ENCODE measurements at places on chromosomes 11 and 22.
A peak's percentile ranks its signal among the peaks of the same experiment; 100 is the strongest.

GRCh38 chr22:30697975-30698374 lies 3.3 kb downstream of the OSBP2 start:
- no peak for DNase-seq

DNA sequence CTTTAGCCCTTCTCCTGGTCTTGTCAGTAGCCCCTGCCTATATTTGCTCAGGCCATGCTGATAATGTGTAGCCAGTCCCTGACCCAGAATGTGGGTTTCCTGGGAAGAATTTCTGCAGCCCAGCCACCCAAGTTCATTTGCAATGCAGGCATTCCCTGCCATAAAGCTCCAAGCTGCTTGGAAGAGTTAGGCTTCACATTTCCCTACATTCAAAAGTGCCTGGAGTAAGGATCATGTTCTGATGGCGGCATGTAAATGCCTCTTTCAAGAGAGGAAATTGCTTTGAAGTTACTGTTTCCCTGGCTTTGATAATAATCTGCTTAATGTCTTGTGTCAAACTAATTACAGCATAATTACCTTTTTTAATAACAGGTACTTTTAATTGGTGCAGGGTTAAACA lies 266.1 kb downstream of the MIAT start:
- DNase-seq: no peak

DNA sequence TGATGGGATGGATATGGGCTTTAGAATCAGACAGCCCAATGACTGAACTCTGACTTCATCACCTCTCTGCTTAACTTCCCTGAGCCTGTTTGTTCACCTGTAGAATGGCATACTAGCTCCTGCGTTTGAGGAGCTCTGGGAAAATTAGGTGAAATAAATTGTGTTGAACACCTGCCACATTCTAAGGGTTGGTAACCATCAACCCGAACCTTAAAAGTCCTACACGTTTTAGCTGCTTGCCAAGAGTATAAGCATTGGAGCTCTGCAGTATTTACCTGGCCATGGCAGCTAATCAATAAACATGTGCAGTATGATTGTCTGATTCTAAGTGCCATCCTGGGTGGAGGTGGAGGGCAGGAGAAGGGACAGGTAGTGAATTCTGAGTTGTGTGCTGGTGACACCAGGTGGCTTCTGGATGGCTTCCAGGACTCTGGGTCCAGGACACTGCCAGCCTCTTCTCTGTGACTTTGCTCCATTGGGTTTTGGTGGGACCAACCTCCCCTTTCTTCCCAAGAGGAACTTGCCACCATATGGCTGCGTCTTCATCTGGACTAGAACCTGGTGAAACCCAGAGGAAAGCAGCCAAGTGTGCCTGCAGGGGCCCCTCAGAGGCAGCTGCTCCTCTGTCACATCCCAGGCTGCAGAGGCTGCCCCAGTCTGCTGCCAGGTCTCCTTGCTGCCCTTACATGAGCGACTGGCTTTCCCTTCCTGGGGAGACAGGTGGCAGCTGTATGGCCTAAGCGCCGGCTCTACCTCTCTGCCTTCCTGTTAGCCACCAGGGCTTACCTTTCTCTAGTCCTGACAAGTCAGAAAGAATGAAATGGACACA lies 85.6 kb downstream of the CACNG2 start:
- no peak for DNase-seq

DNA sequence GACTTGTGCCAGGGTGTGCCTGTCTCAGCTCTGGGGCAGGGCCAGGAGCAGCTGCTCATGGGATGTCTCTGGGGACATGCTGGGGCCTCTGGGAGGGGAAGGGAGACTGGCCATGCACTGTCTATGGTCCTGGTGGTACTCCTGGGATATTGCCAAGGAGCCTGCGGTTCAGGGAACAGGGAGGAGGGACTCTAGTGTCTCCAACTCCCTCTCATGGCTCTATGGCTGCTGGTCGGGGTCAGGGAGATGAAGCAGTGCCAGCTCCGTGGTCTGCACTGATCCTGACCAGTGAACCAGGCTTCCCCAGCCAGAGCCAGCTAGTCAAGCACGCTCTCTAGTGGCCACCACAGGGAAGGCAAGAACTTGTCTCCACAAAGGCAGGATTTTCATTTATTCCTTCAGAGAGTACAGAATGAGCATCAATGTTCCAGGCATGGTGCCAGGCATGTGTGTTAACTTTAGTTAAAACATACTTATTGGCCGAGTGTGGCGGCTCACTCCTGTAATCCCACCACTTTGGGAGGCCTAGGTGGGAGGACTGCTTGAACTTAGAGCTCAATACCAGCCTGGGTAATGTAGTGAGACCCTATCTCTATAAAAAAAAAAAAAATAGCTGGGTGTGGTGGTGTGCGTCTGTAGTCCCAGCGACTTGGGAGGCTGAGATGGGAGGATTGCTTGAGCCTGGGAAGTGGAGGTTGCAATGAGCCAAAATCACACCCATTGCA lies 2.5 kb upstream of the BEST1 start:
- peak; percentile 78 for DNase-seq

GRCh38 chr11:134024420-134025081 lies 44.3 kb upstream of the JAM3 start:
- DNase-seq: peak; percentile 76

GRCh38 chr22:49827271-49827852 lies 311 bp downstream of the BRD1 start:
- no peak for DNase-seq

GRCh38 chr11:1810761-1811160 lies 24.0 kb upstream of the SYT8 start:
- DNase-seq: no peak

DNA sequence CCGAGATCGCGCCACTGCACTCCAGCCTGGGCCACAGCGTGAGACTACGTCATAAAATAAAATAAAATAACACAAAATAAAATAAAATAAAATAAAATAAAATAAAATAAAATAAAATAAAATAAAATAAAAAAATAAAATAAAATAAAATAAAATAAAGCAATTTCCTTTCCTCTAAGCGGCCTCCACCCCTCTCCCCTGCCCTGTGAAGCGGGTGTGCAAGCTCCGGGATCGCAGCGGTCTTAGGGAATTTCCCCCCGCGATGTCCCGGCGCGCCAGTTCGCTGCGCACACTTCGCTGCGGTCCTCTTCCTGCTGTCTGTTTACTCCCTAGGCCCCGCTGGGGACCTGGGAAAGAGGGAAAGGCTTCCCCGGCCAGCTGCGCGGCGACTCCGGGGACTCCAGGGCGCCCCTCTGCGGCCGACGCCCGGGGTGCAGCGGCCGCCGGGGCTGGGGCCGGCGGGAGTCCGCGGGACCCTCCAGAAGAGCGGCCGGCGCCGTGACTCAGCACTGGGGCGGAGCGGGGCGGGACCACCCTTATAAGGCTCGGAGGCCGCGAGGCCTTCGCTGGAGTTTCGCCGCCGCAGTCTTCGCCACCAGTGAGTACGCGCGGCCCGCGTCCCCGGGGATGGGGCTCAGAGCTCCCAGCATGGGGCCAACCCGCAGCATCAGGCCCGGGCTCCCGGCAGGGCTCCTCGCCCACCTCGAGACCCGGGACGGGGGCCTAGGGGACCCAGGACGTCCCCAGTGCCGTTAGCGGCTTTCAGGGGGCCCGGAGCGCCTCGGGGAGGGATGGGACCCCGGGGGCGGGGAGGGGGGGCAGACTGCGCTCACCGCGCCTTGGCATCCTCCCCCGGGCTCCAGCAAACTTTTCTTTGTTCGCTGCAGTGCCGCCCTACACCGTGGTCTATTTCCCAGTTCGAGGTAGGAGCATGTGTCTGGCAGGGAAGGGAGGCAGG lies at the start of gene GSTP1:
Gene GSTP1 (plus strand): TSS at position 566 of the 958 bp plus-strand sequence. CDS start 32 bp downstream, at position 598.
- DNase-seq: peak; percentile 91

- no peak for DNase-seq
Observed at GRCh38 chr11:14789879-14790484, 102.0 kb downstream of the CYP2R1 start.

DNA sequence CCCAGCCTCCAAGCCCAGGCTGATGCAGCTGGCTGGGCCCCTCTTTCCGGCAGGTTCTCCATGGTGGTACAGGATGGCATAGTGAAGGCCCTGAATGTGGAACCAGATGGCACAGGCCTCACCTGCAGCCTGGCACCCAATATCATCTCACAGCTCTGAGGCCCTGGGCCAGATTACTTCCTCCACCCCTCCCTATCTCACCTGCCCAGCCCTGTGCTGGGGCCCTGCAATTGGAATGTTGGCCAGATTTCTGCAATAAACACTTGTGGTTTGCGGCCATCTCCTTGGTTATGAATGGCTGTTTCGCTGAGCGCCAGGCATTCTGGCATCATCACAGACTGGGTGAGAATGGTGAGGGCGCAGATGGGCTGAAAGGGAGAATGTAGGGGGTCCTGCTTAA lies 3.6 kb downstream of the PRDX5 start:
- DNase-seq: no peak

DNA sequence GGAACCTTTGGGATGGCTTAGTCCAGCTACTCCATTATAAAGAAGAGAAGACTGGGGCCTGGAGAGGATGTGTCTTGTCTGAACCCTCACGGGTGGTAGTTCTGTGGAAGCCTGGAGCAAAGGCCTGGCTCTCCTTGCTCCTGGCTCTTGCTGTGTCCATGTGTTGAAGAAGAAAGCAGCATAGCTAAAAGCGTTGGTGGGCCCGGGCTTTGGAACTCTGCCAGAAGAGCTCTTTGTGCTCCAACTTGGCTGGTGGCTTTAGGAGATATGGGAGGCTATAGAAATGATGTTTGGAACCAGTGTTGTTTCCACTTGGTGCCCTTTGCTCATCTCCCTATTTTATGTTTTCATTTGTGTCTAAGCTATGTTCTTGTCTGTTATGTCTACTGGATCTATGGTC lies 131.1 kb downstream of the DBX1 start:
- DNase-seq: no peak

GRCh38 chr22:36351921-36352802 lies 35.6 kb downstream of the MYH9 start:
- peak; percentile 16 for DNase-seq

- DNase-seq: no peak
Observed at GRCh38 chr22:29253561-29254285, 14.1 kb downstream of the RHBDD3 start.

GRCh38 chr11:62644220-62644619 lies 2.2 kb downstream of the GANAB start:
- DNase-seq: no peak

- DNase-seq: no peak
Observed at GRCh38 chr11:70212227-70212811, 9.2 kb downstream of the FADD start.

GRCh38 chr11:83087035-83087434 lies 15.3 kb upstream of the RAB30 start:
- peak; percentile 50 for DNase-seq

DNA sequence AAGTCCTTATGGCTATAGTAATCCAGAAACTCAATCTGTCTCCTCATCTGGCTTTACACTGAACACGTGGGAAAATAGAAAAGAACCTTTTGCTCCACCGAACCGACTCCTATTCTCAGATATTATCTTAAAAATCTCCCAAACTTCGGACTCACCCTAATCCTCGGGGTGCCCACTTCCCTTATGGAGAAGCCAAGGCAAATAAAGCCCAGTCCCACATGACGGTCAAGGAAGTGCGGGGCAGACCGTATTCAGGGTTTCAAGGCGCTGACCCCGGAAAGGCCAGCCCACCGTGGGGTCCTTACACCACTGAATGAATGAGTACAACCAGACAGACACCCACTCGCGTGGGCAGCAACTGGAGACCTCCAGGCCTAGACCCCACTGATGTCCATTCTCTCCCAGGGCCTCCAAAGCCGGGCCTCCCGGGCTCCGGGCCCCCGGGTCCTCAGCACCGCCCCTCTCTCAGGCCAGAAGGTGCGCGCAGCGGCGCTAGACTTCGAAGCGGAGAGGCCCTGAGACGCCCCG lies 489 bp downstream of the NUP98 start:
- DNase-seq: no peak

DNA sequence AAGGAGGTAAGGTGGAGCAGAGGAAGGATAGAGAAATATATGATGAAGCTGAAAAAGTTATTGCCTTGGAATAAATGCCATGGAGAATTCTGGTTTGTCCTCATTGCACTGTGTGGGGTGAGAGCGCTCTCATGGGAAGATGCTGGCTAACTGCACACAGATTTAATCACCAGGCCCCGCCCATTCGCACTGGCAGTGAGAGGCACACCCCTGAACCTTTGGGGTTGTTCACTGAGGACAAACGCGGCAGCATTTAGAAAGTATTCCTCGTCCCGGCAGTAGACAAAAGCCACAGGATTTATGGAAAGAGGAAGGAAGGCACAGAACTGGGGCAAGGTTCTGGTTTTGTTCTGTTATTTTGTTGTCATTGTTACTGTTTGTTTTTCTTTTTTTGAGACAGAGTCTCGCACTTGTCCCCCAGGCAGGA lies 70.2 kb downstream of the MED15 start:
- DNase-seq: no peak

GRCh38 chr22:29734406-29734805 lies 14.6 kb downstream of the CABP7 start:
- DNase-seq: no peak

DNA sequence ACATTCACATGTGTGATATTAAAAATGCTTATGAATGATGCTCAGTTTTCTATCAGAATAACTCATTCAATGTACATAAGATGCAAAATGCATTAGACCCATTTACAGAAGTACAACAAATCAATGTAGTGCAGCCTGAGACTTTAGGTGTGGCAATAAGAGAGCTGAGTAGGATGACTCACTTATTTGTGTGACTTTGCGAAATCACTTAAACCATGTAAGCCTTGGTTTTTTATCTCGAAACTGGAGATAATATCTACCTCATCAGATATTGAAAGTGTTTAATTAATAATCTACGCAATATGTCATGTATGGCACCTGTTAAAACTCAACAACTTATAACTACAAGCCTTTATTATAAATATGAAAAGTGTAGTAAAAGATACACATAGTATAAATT lies 105.7 kb upstream of the LUZP2 start:
- no peak for DNase-seq

GRCh38 chr11:71472941-71473792 lies 20.2 kb downstream of the NADSYN1 start:
- DNase-seq: no peak

- no peak for DNase-seq
Observed at GRCh38 chr22:49052023-49052538, 775.6 kb downstream of the BRD1 start.

GRCh38 chr22:41969110-41969646 lies at the start of gene SEPTIN3:
Gene SEPTIN3, plus strand, starts transcription at chr22:41969443. Its CDS starts 2,050 bp downstream, at chr22:41971493.
- no peak for DNase-seq

GRCh38 chr22:41970601-41971000 lies 1.4 kb downstream of the SEPTIN3 start:
- no peak for DNase-seq

- no peak for DNase-seq
Observed at GRCh38 chr11:47788181-47788580, 21.0 kb upstream of the FNBP4 start.

GRCh38 chr22:29339381-29340235 lies 24.1 kb upstream of the RASL10A start:
- DNase-seq: no peak

GRCh38 chr11:123654566-123655081 lies at the start of gene SCN3B:
Gene SCN3B, minus strand, starts transcription at chr11:123654624. Its CDS starts 823 bp downstream, at chr11:123653801.
- peak; percentile 45 for DNase-seq

- no peak for DNase-seq
Observed at GRCh38 chr22:50703726-50704509, 31.3 kb downstream of the SHANK3 start.

- no peak for DNase-seq
Observed at GRCh38 chr11:9037963-9038362, 34.2 kb upstream of the NRIP3 start.

GRCh38 chr22:32706149-32706548 lies 95.4 kb upstream of the TIMP3 start:
- DNase-seq: no peak

GRCh38 chr11:86161336-86161735 lies 83.2 kb upstream of the EED start:
- DNase-seq: no peak

Data from kidney glomerular epithelial cell (primary cell).